DMS153 (cell line): ENCODE measurements at places on chromosomes 13 and 19.

GRCh38 chr13:110499621-110500281 lies 61.8 kb downstream of the RAB20 start:
- DNase-seq: peak; percentile 95

- DNase-seq: no peak
Observed at GRCh38 chr19:29201855-29202254, 11.1 kb downstream of the UQCRFS1 start.

DNA sequence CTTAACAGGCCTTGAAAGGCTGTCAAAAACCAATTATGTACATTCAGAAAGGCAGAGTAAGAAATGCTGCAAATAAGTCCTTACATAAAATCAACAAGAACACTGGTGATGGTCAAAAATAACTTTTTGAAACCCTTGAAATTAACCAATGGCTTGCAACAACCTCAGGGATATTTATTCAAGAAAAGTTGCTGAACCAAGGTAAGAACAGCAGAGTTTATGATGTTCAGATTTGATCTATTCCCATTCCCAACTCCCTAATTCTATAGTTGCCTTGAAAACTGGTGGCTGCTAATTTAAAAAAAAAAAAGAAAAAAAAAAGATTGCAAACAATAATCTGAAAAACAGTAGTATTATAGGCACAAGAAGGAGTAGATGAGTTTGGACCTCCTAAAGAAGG lies 109.8 kb upstream of the UFM1 start:
- DNase-seq: no peak

DNA sequence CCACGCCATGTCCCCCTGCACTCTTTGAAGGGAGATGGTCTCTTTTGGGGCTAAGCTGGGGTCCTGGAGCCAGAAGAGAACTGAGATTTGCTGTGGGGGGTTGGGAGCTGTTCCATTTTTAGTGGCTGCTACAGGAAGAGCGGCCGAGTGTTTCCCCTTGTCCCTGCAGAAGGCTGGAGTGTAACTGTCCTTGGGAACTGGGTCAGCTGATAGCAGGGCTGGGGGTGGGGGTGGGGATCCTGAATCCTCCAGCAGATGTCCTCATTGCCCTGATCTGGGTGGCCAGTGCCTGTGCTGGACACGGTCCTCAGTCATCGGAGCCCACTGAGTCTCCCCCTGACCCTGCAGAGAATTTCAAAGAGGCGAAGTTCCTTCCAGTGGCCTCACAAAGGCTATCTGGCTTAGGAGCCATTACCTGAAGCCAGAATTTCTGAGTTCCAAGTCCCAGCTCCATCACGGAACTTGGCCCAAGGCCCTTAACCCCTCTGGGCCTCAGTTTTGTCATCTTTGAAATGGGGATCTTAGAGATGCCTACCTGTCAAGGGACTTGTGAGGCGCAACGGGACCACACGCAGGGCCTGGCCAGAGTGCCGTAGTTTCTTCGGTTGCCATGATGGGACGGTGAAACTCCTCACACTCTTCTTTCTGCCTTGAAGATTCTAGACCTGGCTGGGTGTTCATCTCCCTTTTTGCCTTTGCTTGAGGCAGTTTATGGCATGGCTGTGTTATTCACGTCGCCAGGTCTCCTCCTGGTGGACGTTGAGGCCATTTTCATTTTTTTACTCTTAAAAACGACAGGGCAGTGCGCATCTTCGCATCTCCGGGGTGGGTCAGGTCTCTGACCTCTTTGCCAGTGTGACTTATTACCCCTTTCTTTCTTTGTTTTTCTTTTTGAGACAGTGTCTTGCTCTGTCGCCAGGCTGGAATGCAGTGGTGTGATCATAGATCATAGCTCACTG lies 51.9 kb downstream of the DNM2 start:
- no peak for DNase-seq

DNA sequence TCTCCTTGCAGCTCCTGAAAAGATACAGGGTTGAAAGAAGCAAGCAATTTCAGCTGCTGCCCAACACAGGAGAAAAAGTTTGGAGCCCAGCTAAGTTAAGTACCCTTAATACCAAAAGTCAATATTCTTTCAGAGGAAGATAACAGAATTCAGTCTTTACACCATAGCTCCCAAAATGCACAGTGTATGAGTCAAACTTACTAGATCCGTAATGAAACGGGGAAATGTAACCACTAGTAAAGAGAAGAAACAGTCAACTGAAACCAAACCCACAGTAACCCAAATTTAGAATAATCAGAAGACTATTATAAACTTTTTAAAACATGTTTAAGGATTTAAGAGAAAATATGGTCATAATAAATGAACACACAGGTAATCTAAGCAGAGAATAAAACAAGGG lies 45.2 kb downstream of the SUCLA2 start:
- DNase-seq: no peak

GRCh38 chr19:54341295-54341694 lies 2.3 kb upstream of the LILRA4 start:
- no peak for DNase-seq

GRCh38 chr13:110421696-110422385 lies 114.8 kb downstream of the COL4A2 start:
- no peak for DNase-seq

DNA sequence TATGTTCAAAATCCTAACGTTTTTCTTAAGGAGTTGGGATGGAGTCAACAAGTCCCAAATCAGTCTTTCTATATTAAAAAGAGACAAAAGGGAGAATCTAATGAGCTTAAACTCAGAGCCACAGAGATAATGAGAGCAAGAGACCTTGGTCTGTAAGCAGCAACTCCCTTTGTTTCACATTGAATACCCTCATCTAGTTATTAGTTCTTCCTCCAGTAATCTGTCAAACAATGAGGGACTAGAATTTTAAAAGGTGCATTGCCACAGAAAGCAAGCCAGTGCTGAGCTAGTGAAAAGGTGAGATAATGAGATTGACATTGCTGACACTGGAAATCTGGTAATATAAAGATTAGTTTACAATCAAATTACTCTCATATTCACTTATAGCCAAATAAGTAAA lies 718.6 kb downstream of the DACH1 start:
- DNase-seq: no peak
